ENCODE measurements at places on chromosomes 2 and 18.

- DNase-seq, result peak; percentile 36
Measured at GRCh38 chr2:147288131-147288530, 556.7 kb upstream of the ACVR2A start.

DNA sequence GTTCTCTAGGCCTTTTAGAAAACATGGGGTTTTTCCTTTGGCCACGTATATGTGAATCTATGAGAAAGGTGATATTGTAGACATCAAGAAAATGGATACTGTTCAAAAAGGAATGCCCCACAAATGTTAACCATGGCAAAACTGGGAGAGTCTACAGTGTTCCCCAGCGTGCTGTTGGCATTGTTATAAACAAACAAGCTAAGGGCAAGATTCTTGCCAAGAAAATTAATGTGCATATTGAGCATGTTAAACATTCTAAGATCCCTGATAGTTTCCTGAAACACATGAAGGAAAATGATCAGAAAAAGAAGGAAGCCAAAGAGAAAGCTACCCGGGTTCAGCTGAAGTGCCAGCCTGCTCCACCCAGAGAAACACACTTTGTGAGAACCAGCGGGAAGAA, 64.9 kb downstream of the CYBRD1 start:
- no peak for DNase-seq

GRCh38 chr2:132415915-132416722, 486 bp upstream of the GPR39 start:
- DNase-seq, result no peak

DNA sequence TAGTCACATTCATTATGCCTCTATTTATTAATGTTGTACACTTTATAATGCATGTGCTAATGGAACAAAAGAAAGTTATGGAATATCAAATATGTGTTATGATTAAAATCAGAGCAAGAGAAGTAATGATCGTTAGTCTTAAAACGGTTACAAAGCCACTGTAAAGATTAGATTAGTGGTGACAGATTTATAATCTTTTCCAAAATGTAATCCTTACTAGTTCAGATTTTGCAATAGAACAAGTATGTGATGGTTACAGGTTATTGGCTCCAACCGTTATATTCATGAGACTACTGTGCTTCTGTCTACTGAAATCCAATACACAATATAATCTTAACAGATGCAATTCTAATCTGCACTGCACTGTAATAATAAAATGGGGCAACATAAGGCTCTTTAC, 180.6 kb downstream of the ZNF521 start:
- no peak for DNase-seq

DNA sequence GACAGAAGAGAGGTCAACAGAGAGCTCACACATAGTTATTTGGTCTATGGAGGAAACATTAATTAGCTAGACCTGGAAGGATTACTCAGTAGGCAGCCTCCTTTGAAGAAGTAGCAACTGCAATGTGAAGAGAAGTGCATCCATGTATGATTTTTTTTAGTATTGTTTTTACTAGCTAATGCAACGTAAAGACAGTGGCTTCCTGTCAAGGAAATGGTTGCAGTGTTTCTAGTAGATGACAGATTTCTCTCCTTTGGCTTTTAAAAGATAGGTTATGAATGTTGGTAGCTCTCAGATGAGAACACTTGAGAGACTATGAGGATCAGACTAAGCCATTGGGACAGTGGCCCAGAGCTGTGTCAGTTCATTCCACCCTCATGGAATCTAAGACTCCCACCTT, 175.8 kb downstream of the AGPS start:
- no peak for DNase-seq

- no peak for DNase-seq
Measured at GRCh38 chr18:31554776-31555175, 36.9 kb upstream of the TTR start.

GRCh38 chr18:47944972-47945852, 14.8 kb upstream of the SMAD2 start:
- no peak for DNase-seq

- no peak for DNase-seq
Measured at GRCh38 chr2:174209325-174209724, 39.0 kb downstream of the OLA1 start.

DNA sequence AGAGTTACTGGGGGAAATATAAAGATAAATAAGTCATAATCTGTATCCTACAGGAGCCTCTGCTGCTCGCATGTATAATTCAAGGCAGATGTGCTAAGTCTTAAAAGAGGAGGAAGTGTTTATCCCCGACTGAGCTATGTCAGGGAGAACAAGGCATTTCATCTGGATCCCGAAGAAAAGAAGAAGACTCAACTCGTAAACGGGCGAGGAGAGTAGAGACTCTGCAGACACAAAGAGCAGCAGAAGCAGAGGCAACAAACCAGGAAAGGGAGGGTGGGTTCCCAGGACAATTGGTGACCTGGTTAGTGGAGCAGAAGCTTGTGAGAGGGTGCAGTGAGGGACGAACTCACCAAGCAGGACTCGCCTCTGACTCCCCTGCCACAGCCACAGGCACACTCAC, 368.6 kb downstream of the EIPR1 start:
- no peak for DNase-seq

- DNase-seq, result no peak
Measured at GRCh38 chr2:7620255-7620654, 703.0 kb downstream of the RNF144A start.

GRCh38 chr2:46737577-46737976, 178.0 kb downstream of the MCFD2 start:
- DNase-seq, result no peak

DNA sequence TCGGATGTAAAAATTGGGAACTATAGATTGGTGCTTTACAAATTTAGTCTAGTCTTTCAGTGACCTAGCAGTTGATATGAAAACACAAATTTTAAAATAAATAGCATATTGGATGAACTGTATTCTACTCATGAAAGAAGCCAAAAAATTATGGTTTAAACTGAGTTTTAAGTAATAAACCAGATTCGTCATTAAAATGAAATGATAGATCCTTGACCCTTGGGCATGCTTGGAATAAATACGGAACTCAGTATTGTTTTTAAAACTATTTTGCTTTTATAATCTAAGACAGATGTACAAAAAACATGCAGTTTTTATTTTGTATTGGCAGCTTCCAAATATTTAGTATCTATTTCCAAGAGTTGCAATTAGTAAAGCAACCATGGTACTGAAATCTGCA, 34.6 kb upstream of the TBR1 start:
- DNase-seq, result no peak

GRCh38 chr2:127807678-127808353, 3.2 kb downstream of the WDR33 start:
- no peak for DNase-seq

DNA sequence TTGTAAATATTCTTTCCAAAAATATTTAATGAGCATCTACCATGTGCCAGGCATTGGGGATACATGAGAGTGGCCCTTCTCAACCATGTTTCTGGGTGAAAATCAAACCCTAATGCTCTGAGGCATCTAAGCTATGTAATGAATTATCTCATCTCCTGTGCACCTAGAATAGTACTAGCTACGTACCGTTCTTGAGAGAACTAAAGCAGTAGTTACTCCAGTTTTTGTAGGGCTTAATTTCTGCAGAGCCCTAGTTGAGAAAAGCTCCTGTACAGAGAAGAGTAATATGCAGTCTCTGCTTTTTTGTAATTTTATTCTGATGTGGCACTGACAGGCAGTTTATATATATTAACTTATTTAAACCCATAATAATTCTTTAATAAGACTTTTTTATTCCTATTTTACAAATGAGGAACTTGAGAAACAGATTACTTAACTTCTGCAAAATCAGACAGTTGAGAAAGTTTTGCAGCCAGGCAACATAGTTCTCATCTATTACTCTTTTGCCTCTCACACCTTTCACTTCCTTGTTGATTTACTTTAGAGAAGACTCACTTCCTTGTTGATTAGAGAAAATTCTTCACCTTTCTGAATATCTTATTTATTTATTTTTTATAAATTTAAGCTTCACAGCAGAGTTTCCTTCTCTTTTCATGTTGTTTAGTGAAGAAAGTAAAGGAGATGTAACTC, 3.1 kb downstream of the SPOPL start:
- no peak for DNase-seq

- peak; percentile 56 for DNase-seq
Measured at GRCh38 chr2:177161741-177162460, 50.7 kb upstream of the HNRNPA3 start.

- no peak for DNase-seq
Measured at GRCh38 chr18:60024857-60025256, 125.1 kb downstream of the PMAIP1 start.

- DNase-seq, result no peak
Measured at GRCh38 chr2:179524809-179525339, 260.2 kb upstream of the SESTD1 start.

DNA sequence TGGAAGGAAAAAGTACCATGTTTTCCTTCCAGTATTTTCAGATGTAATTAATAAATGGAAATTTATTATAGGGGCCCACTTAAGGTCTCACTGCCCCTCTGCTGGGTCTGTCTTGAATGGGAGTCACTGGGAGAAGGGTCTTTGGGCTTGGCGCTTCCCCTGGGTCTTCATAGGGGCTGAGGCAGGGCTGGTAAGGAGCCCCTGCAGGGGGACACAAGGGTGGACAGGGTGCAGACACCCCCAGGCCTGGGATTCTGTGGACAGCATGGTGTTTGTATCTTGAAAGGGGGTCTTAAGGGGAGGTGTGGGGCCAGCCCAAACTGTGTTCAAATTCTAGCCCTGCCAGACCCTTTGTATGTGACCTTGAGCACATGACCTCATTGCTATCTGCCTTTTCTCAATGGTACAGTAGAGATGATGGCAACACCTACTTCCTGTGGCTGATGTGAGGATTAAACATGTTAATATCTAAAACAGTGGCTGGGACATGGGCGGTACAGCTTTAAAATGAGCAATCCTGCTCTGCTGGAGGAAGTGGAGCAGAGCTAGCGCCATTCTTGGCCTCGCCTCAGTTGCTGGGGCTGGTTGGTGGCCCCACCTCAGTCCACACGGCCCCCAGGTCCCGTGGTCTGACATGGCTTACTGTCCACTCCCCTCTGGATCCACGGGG, 71.6 kb downstream of the GNAL start:
- DNase-seq, result no peak
